ENCODE measurements at places on chromosomes 2 and 18.

DNA sequence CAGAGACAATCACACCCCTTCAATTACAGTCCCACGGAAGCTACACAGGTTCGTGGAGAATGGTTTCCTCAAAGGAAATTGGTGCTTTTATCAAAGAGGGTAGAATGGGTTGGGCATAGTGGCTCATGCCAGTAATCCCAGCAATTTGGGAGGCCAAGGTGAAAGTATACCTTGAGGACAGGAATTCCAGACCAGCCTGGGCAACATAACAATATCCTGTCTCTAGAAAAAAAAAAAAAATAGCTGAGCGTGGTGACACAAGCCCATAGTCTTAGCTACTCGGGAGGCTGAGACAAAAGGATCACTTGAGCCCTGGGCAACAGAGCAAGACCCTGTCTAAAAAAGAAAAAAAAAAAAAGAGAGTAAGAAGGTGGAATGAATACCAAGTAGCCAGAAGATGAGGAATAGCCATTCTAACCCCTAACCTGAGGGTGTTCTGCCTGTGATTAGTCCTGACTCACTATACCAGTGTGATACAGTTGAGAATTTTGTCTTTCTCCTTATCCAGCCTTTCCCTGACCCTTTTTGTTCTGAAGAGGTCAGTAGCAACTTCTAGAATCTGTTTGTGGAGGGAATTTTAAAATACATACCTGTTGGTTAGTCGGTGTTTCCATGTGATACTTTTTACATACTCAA is 283.2 kb downstream of the MREG start:
- DNase-seq: no peak

DNA sequence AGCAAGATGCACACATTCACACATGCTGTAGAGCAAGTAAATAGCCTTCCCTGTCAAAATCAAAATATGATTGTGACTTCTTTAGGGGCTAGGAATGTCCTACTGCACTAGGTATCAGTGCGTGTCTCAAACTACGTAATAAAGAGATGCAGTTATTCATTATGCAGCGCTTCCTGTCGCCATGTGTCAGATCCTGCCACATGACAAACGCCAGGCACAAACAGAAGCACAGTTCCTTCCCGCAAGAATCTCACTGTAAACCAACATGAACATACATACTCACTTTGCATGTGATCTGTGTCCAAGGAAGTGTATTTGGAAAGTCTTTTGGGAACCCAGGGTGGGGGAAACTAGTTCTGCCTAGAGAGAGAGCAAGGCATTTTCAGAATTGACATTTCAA is 599.9 kb downstream of the RNF144A start:
- no peak for DNase-seq

DNA sequence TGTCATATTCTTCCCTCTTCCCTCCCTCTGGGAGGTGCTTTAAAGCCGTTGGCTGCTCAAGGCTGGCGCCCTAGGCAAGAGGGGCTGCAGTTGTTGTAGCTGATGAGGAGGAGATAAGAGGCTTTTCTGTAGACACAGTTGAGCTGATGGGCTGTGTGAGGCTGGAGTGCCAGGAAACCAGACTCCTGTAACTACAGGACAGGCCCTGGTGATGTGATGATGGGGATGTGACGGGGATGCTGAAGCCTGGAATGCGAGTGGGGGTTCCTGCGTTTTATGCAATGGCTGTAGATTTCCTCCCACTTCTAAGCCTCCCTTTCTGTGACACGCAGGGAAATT is 5.7 kb upstream of the EFR3B start:
- DNase-seq: no peak

GRCh38 chr2:180247658-180248057 is 240.6 kb upstream of the CWC22 start:
- DNase-seq: no peak

GRCh38 chr2:100262555-100263320 is 59.6 kb downstream of the LONRF2 start:
- DNase-seq: peak; percentile 52

DNA sequence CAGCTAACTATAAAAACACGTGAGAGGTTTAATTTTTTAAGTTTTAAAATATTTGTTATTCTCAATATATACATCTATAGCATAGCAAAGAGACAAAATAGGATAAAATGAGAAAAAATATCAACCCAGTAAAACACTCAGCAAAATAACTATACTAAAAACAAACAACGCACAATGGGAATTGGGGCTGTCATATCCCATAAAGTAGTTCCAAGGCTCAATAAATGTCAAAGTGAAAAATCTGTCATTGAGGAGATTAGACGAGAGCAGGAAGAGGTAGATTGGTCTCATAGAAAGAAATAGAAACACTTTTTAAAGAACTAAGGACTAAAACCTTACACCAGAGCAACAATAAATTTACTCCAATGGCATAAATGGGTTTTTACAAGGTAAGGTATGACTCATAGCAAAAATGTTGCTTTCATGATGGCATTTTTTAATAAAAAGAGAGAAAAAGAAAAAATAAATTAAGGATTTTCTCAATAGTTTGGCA is 153.7 kb downstream of the EVA1A start:
- DNase-seq: no peak

DNA sequence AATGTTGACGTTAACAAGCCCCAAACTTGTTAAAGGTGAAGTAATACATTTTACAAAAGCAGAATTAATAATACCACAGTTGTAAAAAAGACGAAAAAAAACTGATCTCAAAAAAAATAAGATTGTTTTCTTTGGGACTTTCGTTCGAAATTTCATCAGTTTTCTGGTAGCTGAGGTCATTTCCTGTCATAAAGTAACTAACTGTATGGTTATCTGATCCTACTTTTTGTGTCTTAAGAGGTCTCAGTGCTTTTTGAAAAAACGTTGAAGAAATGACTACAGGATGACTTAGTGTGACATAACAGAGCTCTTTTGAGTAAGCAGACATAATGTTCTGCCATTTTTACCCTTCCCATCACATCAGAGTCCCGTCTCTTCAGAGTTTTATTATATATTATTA is 79.3 kb downstream of the BIRC6 start:
- DNase-seq: no peak

GRCh38 chr2:24749069-24749691 is 44.0 kb downstream of the PTRHD1 start:
- no peak for DNase-seq

DNA sequence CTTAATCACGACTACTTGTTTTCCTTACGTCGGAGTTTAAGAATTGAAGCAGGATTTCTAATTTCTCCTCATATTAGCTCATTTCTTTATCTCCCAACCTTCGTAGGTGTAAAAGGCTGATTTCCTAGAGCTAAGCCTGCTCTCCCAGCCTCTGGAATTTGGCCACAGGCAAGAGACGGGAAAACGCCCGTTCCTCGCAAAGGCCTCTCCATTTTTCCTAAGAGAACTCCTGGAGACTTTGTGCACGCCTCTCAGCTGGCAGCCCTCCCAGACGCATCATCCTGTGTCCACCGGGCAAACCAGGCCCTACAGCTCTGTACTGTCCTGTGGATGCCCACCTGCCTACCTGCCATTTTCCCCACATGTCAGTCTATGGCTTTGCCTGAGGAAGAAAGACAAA is 106.3 kb downstream of the FTCDNL1 start:
- DNase-seq: no peak

DNA sequence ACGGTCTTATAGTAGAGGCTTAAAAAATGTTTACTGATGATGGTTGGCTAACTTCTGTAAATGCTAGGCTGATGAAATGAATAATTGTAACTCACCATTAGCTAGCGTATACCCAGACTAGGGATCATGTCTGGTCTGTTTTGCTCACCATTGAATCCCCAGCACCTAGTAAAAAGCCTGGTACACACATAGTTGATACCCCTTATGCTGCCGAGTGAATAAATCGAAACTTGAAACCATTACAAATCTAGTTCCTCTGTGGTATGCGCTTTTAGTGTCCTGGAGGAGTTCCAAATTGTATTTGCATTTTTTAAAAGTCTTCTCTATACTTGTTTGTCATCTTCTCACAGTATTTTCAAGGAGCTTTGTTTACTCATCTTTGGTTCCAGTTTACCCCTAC is 1.3 kb downstream of the TAF1B start:
- no peak for DNase-seq
